Left renal pelvis (tissue), 4 donors: ENCODE measurements at places on chromosomes 5 and 9.

- DNase-seq: no peak
Observed at GRCh38 chr9:79371948-79372555, 199.7 kb upstream of the TLE4 start.

- DNase-seq: no peak
Observed at GRCh38 chr9:124394167-124394566, 21.1 kb downstream of the PSMB7 start.

- DNase-seq: no peak
Observed at GRCh38 chr9:105154723-105155191, 89.7 kb upstream of the SLC44A1 start.

DNA sequence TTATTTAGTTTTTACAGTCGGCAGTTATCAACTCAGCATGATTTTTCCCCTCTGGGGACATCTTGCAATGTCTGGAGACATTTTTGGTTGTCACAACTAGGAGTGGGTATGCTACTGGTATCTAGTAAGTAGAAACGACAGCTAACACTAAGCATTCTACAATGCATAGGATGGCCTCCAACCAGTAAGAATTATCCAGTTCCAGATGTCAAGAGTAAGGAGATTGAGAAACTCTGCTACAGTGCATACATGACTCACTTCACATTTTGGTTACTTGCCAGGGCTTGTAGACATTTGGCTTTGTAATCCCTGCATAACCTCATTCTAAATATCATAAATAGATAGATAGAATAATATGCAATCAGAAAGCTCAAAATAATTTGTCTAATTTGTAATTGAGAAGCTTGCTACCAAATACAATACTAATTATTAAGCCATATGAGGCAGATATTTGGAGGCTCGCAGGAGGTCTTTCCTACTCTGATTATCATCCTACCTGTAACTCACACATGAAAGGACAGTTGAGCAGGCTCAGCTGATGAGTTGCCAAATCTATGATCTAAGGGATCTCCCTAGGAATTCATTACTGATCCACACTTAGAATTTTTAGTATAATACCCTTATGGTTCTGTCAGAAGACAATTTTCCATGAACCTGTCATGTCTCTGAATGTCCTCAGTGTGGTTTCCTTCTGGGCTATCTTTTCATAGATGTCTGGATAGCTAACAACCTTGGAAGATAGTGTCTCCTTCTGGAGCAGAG is 346.9 kb upstream of the TLE4 start:
- DNase-seq: no peak

DNA sequence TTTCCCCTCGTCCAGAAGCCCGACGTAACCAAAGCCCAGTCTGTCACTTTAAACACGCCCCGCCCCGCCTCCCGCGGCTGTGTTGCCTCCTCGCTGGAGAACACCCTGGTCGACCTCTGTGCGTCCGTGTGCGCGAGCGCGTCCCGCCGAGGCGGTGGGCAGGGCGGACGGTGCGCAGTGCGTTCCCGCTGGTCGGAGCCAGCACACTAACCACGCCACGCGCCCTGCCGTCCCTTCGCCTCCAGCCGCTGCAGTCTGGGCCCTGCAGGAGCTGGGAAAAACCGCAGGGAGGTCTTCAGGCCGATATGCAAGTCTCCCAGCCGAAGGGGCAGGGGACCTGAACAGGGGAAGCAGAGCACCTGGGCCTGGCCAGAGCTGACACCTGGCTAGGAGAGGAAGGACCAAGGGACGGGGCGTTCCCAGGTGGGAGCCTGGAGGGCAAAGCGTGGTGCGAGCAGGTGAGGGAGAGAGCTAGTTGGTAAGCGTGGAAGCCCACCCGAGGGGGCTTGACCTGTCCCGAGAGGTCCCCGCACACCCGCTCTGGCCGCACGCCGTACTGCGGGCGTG is 1.3 kb upstream of the PHPT1 start:
- DNase-seq: peak; percentile 35

GRCh38 chr5:56696900-56697299 is 118.4 kb upstream of the MAP3K1 start:
- no peak for DNase-seq

- no peak for DNase-seq
Observed at GRCh38 chr9:134644725-134645606, 3.4 kb downstream of the COL5A1 start.

- DNase-seq: no peak
Observed at GRCh38 chr5:170603109-170603508, 99.3 kb downstream of the KCNIP1 start.

GRCh38 chr5:119373449-119373858 is 17.6 kb downstream of the TNFAIP8 start:
- DNase-seq: no peak

- no peak for DNase-seq
Observed at GRCh38 chr5:68347536-68347935, 132.0 kb downstream of the PIK3R1 start.

GRCh38 chr5:123720955-123721354 is 209.0 kb downstream of the CSNK1G3 start:
- DNase-seq: no peak

DNA sequence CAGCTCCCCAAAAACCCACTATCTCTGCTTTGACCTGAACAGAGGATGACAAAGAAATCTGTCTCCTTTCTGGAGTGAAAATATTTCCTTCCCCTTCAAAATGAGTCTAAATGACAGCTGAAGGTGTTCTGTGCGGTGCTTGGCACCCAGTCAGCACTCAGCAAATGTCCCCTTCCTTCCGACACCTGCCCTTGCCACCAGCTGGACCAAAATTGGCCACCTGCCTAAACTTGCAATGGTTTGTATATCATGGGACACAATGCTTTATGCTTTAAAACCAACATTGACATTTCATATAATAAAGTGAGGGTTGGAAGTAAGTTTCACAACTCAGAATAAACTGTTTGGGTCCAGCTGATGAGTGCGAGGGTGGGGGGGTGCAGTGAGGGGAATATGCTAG is 7.5 kb upstream of the TTC1 start:
- DNase-seq: no peak

- no peak for DNase-seq
Observed at GRCh38 chr9:83304686-83305085, 233.5 kb downstream of the FRMD3 start.

GRCh38 chr5:23405316-23406068 is 101.9 kb upstream of the PRDM9 start:
- no peak for DNase-seq

- no peak for DNase-seq
Observed at GRCh38 chr5:36842087-36842486, 34.5 kb upstream of the NIPBL start.

DNA sequence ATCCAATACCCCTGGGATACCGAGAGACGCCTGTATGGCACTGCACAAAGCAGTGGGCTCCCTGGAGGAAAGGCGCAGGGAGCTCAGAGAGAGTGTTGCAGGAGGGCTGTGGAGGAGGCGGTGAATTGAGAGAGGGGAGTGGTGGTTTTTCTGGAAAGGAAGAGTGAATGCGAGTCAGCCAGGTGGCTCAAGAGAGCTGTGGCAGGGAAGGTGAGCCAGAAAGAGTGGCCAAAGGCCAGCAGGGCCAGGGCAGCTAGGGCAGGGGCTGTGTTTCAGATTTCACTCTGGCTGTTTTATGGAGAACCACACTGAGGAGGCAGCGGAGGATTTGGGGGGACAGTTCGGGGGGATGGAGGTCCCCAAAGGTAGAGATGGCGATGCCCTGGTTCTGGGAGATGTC is 13.0 kb upstream of the DAB2IP start:
- no peak for DNase-seq

DNA sequence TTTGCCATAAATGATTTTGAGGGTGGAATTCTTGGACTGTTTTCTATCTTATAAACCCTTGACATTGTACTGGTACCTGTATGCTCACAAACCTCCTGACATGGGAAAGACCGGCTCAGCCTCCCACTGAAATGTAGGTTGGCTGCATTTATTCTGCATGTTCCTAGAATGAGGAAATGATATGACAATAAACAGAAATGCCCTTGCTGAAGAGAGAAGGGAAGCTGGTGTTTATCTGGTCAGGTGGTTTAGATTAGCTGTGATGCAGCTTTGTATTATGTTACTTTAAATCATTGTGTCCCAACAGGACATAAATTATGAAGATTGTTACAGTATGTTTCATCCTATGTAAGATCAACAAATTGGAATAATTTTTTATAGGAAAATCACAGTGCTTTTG is 23.1 kb upstream of the CATSPER3 start:
- DNase-seq: no peak

DNA sequence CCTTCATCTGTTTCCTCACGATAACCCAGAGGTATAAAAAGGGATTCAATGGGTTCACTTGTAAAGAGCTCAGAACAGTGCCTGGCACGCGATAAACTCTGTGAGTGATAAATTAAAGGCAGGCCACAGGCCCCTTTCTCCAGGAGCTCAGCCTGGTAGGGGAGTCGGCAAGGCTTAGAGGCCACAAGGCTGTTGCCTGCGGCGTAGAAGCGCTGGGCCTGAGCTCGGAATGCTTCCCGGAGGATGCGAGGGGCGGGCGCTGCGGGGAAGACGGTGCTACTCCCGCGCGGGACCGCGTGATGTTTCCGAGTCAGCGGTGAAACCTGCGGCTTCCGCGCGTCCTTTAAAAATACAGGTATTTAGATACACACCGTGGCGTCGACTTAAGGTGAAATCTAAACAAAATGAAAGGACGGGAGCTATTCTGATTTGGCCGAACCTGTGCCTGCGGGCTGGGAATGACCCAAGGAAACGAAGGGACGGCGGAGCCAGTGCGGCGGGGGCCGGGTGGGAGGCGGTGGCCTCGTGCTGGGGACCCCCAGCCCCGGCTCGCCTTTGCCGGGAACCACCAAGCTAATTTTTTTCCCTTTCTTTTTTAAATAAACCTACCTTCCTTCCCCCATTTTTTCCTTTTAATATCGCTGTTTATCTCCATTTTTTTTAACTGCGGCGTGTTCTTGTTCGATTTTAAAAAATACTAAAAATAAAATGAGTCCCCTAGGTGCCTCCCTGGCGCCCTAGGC is 6.2 kb downstream of the NKX2-5 start:
- DNase-seq: no peak

GRCh38 chr5:34483442-34484033 is 172.6 kb upstream of the RAI14 start:
- no peak for DNase-seq

DNA sequence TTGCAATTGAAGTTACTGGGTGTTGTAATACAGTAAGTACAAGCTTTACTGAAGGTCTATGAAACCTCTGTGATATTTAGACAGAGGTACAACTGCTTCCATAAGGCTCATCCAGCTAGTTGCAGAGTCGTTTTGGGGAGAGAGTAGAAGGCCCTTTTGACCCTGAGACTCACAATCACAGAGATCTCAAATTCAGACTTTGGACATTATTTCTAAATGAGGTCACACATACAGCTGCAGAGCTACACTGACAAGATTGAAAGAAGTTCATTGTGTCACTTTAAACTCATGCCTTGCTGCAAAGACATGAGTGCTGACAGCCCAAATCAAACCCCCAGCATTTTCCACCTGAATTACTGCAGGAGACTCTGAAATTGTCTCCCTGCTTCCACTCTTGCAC is 205.9 kb upstream of the TMEM161B start:
- DNase-seq: no peak

GRCh38 chr5:54785729-54786591 is 199.4 kb downstream of the ESM1 start:
- DNase-seq: no peak

DNA sequence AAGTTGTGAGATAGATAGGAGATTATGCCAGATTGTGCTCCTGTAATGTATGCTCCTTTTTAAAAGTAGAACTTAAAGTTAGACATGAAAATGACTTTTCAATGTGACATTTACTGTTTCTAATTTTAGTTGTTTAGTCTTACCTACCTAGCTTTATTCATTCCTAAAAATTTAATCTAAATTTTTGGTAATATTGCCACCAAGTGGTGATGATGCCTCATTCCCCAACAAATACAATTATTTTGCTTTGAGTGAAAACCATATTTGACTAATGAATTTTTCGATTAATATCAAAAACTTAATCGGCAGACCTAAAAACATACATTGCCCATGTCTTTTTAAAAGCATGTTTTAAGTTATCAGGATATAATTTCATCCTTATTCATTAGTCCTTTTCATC is 25.6 kb downstream of the PPWD1 start:
- no peak for DNase-seq

DNA sequence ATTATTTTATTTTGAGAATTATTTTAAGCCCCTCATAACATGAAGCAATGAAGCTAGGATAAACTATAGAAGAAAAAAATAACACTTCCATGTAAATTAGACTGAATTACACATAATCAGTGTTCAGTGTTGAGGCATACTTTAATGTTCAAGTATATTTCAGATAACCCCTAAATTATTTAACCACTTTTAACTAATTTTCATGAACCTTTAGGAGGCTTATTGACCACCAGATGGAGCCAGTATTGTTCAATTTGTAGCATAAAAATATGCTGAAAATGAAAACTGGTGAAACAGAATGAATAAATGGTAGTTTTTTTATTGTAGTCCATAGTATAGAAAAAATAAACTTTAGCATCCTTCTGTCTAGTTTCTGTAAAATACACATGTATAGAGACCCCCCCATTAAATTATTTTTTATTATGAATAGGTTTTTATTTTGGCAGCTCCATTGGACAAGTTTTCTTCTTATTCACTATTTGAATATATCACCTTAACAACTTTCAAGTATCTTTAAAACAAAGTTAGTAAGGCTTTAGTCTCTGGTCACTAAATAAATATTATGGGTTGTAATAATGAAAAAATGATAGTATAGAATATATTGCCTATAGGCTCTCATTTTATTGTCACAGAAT is 190.1 kb downstream of the CWC27 start:
- DNase-seq: no peak

DNA sequence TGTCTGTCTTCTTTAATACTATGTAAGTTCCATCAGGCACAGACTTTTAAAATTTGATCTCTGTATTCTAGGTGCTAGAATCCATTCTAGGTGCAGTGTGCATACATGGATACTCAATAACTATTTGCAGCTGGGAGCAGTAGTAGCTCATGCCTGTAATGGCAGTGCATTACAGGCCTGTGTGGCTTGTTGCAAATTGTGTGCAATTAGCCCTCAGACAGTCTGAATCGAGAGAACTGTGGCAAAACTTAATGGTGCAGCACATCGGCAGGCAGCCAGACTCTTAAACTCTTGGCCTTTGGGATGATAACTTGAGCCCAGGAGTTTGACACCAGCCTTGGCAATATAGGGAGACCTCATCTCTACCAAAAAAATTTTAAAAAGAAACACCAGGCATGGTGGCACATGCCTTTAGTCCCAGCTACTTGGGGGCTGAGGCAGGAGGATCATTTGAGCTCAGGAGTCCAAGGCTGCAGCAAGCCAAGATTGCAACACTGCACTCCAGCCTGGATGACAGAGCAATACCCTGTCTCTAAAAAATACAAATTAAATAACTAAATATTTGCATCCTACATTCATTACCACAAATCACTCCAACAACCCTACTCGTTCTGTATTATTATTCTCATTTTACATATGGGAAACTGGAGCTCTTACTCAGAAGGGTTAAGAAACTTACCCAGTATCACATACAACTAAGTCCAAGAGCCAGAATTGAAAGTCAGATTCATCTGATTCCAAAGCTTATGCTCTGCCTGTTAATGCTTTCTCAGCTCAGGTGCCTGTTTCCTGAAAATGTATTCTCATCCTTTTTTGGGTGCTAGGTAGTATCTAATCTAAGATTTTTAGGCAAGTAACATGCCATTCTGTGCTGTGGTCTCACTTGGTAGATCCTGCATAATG is 30.1 kb downstream of the PRKACG start:
- DNase-seq: no peak

- no peak for DNase-seq
Observed at GRCh38 chr5:96721351-96721977, 59.3 kb downstream of the CAST start.
